ENCODE measurements at places on chromosomes 3 and 15.

GRCh38 chr15:80403712-80404056 lies 498 bp upstream of the ARNT2 start:
- no peak for DNase-seq

- DNase-seq = no peak
These were observed 14.2 kb upstream of the ADIPOQ start for GRCh38 chr3:186828340-186828739.

GRCh38 chr15:82916161-82916952 lies 36.2 kb downstream of the HOMER2 start:
- no peak for DNase-seq

DNA sequence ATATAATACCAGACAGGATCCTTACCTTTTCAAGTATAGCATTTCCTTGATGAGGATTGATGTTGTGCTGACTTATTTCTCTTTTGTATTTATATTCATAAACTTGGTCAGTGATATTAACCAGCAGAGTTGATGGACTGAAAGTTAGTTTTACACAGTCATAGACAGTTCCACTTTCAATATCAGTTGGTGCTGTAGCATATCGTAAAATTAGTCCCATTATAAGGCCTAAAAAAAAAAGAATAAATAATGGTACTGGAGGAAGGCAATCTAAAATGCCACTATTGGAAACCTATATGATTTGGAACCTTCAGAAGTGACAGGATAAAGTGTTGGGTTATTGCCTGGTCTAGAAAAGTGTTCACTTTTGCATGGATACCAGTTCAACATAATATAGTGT lies 16.3 kb downstream of the SLC9A9 start:
- no peak for DNase-seq

Data from stimulated activated effector memory CD8-positive, alpha-beta T cell treated with anti-CD3 and anti-CD28 coated beads, Interleukin-12 subunit alpha, Interleukin-12 subunit beta, amount 100 ng/mL, for 72 hours (primary cell).